ENCODE measurements at places on chromosomes 5 and 9. TPM values are rescaled to one million over a fixed set of nuclear protein-coding genes. Genes with fewer than 3 reads are reported as not detected.
A peak's percentile ranks its signal among the peaks of the same experiment; 100 is the strongest.

Gene MEF2C
- total RNA-seq, result 77.5 TPM

- peak; percentile 84 for DNase-seq
These were observed 52.3 kb downstream of the PSD2 start for GRCh38 chr5:139847790-139848507.

- no peak for DNase-seq
These were observed 11.3 kb downstream of the TNC start for GRCh38 chr9:115106642-115107041.

DNA sequence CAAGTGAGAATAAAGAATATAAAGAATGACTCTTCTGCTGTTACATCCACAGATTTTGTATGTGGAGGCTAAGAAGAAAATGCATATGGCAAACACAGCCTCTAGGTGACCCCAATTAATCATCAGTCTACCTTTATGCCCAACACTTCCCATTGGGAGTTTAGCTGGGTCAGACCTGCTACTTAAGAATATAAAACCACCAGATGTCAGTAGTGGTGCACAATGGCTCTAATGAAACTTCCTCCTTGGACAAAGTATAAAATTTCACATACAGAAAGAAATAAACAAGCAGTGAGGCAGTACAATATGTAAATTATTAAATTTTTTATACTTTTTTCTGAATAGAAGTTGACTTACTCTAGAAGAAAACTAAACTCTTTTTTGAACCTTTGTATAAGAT is 539.9 kb downstream of the BRINP1 start:
- DNase-seq, result no peak

Gene NTNG2
- total RNA-seq, result 0.81 TPM

DNA sequence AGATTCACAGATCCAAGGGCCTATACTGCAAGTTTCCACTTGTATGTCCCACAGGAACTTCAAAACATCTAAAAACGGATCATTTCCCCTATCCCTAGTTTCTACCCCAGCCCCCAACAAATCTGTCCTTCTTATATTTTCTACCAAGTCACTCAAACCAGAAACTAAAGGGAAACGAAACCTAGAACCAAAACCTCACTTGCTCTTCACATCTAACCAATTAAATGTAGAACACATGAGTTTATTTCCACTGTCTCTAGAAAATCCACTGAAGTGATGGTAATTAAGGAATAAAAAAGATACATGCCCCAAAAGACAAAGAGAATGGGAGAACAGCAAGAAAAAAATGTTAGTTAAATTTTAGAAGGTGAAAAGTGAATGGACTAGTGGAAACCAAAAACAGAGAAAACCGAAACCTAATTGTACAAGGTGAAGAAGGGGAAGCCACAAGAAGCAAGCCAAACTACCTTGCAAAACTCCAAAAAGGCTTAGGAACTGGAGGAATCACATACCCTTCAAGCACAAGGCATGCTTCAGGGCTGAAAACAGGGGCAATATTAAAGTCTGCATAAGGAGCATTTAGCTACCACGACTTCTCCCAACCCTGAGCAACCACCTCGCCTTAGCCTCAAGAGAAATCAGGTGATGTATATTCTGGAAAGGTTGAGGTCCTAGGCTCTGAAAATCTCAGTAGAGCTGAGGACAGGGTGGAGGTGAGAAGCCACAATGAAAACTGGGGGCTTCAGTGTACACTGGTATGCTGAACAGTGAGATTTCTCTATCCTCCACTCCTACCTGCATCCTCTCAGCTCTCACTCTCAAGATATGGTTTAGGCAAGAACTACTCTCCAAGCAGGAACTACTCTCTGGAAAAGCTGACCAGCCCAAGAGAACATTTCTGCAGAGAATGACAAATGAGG is 11.1 kb downstream of the SMU1 start:
- no peak for DNase-seq

Gene SLCO4C1
- not detected for total RNA-seq

Gene CARTPT
- total RNA-seq, result not detected

Gene SPATA31A3
- not detected for total RNA-seq

Gene SLC6A3
- 0.24 TPM for total RNA-seq

- DNase-seq, result peak; percentile 32
These were observed 99.3 kb upstream of the NIPBL start for GRCh38 chr5:36777105-36777757.

DNA sequence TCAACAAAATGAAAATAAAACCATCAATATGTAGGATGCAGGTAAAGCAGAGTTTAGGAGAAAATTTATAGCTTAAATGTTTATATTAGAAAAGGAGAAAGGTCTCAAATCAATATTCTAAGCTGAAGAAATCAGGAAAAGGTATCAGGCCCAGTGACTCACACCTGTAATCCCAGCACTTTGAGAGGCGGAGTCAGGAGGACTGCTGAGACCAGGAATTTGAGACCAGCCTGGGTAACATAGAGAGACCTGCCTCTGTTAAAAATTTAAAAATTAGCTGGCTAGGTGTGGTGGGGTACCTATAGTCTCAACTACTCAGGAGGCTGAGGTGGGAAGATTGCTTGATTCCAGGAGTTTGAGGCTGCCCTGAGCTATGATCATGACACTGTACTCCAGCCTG is 32.2 kb downstream of the CCDC69 start:
- no peak for DNase-seq

Gene C9orf50
- not detected for total RNA-seq

Gene SLC6A18
- total RNA-seq, result not detected

DNA sequence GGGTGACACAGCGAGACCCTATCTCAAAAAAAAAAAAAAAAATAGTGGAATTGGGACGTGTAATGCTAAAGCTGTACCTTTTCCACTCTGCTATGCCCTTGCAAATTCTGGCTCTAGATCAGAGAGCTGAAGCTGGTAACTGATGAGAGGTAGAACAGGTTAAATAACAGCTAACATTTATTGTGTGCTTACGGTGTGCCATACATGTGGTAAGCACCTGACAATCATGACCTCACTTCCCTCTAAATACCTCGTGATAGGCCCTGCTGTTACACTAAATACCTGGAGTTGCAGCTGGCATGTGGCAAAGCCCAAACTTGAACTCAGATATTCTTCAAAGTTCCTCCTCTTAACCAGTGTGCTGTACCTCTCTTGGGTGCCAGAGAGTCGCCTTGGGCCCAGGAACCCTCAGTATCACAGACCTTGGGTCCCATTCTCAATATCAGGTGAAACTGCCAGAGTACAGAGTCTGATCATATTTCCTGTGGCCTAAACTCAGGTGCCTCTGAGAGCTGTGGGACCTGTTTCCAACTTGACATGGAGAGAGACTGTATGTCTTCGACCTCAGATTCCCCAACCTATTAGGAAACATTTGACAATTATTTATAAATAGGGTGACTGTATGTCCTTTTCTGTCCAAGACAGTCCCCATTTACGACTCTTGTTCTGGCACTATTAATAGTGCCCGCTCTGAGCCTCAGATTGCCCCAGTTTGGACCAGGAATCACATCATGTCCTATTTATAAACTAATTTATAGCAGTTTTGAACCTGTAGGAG is 4.8 kb downstream of the ARL10 start:
- no peak for DNase-seq

GRCh38 chr5:132775476-132775961 is 1.5 kb downstream of the SEPTIN8 start:
- DNase-seq, result no peak

GRCh38 chr5:13348568-13348967 is 595.9 kb downstream of the DNAH5 start:
- no peak for DNase-seq
